ENCODE measurements at places on chromosomes 6 and 20. TPM values are rescaled to one million over a fixed set of nuclear protein-coding genes. Genes with fewer than 3 reads are reported as not detected.
A peak's percentile ranks its signal among the peaks of the same experiment; 100 is the strongest.

CST2 gene
- total RNA-seq: not detected

FKBP1A gene
- 86.3 TPM for total RNA-seq

ELOVL5 gene
- total RNA-seq: not detected

SCUBE3 gene
- total RNA-seq: not detected

PANK2 gene
- 34.6 TPM for total RNA-seq

- DNase-seq: no peak
Measured at GRCh38 chr20:54119744-54120143, 49.4 kb upstream of the BCAS1 start.

GRCh38 chr20:39880890-39881289, 808.1 kb downstream of the MAFB start:
- peak; percentile 68 for DNase-seq

DNA sequence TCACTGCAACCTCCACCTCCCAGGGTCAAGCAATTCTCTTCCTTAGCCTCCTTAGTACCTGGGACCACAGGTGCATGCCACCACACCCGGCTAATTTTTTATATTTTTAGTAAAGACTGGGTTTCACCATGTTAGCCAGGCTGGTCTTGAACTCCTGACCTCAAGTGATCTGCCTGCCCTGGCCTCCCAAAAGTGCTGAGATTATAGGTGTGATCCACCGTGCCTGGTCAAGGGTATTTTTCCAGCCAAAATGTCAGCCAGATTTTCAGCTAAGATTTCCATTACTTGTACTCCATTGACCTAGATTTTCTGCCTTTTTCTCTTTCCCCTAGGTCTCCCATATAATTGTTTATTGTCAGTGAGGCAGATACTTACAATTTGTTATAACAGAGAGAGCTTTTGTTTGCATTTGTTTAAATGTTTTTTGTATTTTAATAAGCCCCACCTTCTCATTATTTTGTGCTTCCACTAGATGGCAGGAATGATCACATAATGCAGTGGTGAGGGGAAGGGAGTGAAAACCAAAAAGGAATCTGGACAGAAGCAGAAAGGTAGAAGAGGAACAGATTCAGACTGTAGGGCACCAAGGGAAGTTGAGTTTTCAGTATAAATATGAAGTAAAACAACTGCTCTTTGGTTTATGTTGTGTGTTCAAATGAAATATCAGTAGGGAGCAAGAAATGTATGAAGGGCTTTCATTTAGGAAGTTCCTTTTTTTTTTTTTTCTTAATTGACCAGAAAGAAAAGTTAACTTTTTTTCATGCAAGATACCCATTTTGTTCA, 29.7 kb downstream of the RPF2 start:
- DNase-seq: peak; percentile 44

DNA sequence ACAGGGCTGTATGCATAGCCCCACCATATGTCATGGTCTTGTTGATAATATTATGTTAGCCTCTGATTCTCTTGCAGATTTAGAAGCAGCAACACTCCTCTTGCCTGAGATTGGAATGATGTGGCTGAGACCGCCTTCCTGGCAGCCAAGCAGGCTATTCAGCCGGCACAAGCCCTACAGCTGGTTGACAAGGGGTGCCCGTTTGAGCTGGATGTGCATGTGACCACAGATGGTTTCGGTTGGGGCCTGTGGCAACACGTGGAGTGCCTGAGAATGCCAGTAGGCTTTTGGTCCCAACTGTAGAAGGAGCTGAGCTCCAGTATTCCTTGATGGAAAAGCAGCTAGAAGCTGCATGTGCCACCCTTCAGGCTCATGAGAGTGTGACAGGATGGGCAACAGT, 303.6 kb upstream of the POU3F2 start:
- DNase-seq: no peak

- no peak for DNase-seq
Measured at GRCh38 chr6:39758905-39759605, 33.1 kb upstream of the DAAM2 start.

DNA sequence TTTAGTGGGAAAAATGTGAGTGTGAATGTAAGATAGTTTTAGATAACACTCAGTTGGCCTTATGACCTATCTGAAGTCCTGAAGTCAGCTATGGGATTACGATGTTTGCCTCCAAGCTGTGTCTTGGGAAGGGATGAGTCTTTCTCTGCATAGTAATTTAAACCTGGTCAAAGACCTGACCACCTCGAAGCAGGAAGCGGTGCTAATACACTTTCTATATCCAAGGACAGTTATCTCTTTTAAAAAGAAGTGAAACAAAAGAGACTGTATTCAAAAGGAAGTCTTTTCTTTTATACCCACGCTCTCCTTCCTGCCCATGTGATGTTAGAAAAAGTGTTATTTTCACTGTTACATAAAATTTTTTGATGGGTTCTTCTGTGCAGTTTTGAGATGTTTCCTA, 94.9 kb downstream of the JARID2 start:
- DNase-seq: no peak

- no peak for DNase-seq
Measured at GRCh38 chr6:22045261-22045912, 251.4 kb downstream of the PRL start.

DNA sequence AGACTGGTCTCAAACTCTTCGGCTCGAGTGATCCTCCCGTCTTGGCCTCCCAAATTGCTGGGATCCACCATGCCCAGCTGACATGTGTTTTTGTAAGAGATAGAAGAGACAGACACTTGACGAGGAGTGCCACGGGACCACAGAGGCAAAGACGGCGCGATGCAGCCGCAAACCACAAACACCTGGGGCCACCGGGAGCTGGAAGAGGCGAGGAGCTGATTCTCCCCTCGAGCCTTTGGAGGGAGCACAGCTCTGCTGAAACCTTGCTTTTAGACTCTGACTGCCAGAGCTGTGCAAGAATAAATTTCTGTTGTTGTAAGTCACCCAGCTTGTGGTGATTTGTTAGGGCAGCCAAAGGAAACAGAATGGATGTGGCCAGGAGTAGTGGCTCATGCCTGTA, 46.9 kb downstream of the TFAP2C start:
- no peak for DNase-seq
